Endothelial cell of coronary artery (primary cell): ENCODE measurements at places on chromosomes 7 and 10. TPM values are rescaled to one million over a fixed set of nuclear protein-coding genes. Genes with fewer than 3 reads are reported as not detected.

NEUROG3 gene
- total RNA-seq: not detected in 2 replicates

LLCFC1 gene
- total RNA-seq: not detected in 2 replicates

OR2A1 gene
- under 0.01 TPM in 1 of 2 replicates, not detected in the other for total RNA-seq

CLRN3 gene
- total RNA-seq: 0.09 TPM in 2 replicates

SLC18A2 gene
- not detected in 2 replicates for total RNA-seq

OPN1SW gene
- total RNA-seq: not detected in 2 replicates

CYP17A1 gene
- total RNA-seq: not detected in 2 replicates

ZNF488 gene
- under 0.01 and 0.09 TPM in 2 replicates for total RNA-seq

SKIDA1 gene
- total RNA-seq: 0.19 and 0.36 TPM in 2 replicates

CALN1 gene
- not detected in 2 replicates for total RNA-seq

OR2A5 gene
- not detected in 2 replicates for total RNA-seq

PPIF gene
- 16.0 and 17.3 TPM in 2 replicates for total RNA-seq

CYP2C19 gene
- not detected in 2 replicates for total RNA-seq

SLC39A12 gene
- total RNA-seq: under 0.01 TPM in 1 of 2 replicates, not detected in the other

TMEM60 gene
- total RNA-seq: 8.0 and 9.8 TPM in 2 replicates

FZD8 gene
- 33.4 and 66.6 TPM in 2 replicates for total RNA-seq

SFTPA2 gene
- not detected in 2 replicates for total RNA-seq

TRIM74 gene
- total RNA-seq: 0.19 TPM in 1 of 2 replicates, not detected in the other

CAMK1D gene
- 0.63 and 1.6 TPM in 2 replicates for total RNA-seq

SFMBT2 gene
- 0.18 and 0.19 TPM in 2 replicates for total RNA-seq

FANK1 gene
- 2.4 and 7.8 TPM in 2 replicates for total RNA-seq

ANKRD30A gene
- total RNA-seq: not detected in 2 replicates

COA1 gene
- total RNA-seq: 41.8 and 47.4 TPM in 2 replicates

SMKR1 gene
- total RNA-seq: 0.28 and 0.54 TPM in 2 replicates

SKAP2 gene
- total RNA-seq: 8.1 and 11.1 TPM in 2 replicates

CYP3A5 gene
- not detected in 2 replicates for total RNA-seq

TRIM4 gene
- 13.6 and 22.7 TPM in 2 replicates for total RNA-seq

OR2A7 gene
- total RNA-seq: under 0.01 and 0.09 TPM in 2 replicates

NUTM2A gene
- total RNA-seq: 0.19 and 0.27 TPM in 2 replicates

ZNF736 gene
- 2.6 and 7.9 TPM in 2 replicates for total RNA-seq

CALML3 gene
- total RNA-seq: not detected in 2 replicates

METTL27 gene
- 0.09 and 2.5 TPM in 2 replicates for total RNA-seq

STEAP1 gene
- 8.5 and 10.8 TPM in 2 replicates for total RNA-seq

XRCC2 gene
- 2.0 and 3.7 TPM in 2 replicates for total RNA-seq

CTAGE15 gene
- total RNA-seq: 0.09 and 0.38 TPM in 2 replicates

CCDC186 gene
- 13.0 and 18.1 TPM in 2 replicates for total RNA-seq

ANK3 gene
- total RNA-seq: 2.6 and 6.1 TPM in 2 replicates

MRLN gene
- not detected in 2 replicates for total RNA-seq

GSTO1 gene
- total RNA-seq: 173 and 245 TPM in 2 replicates

NKX1-2 gene
- total RNA-seq: not detected in 2 replicates

CALHM3 gene
- total RNA-seq: not detected in 2 replicates

TMEM140 gene
- 8.3 and 8.8 TPM in 2 replicates for total RNA-seq

CH25H gene
- 0.18 and 0.28 TPM in 2 replicates for total RNA-seq

PRF1 gene
- total RNA-seq: not detected in 2 replicates

BRAT1 gene
- total RNA-seq: 13.8 and 21.1 TPM in 2 replicates

SPOCK2 gene
- total RNA-seq: 0.18 and 0.28 TPM in 2 replicates

GNGT1 gene
- not detected in 2 replicates for total RNA-seq
